ENCODE measurements at places on chromosomes 7 and 10. TPM values are rescaled to one million over a fixed set of nuclear protein-coding genes. Genes with fewer than 3 reads are reported as not detected.

- no peak overlapping the region for H3K27ac ChIP-seq
- no peaks in the 10 kb centered on the region for H3K27me3 ChIP-seq
- H3K4me1 ChIP-seq: no peaks in the 10 kb centered on the region
- H3K36me3 ChIP-seq: no peaks in the 10 kb centered on the region
- DNase-seq: no peak
- H3K4me3 ChIP-seq: peak overlapping the region; percentile 12
Observed at GRCh38 chr10:132332433-132332754, 401 bp downstream of the LRRC27 start.

The NME8 gene
- total RNA-seq: 2.0 TPM

The MYL7 gene
- total RNA-seq: not detected

The SGCE gene
- total RNA-seq: 84.7 TPM

GRCh38 chr10:68899186-68899745 lies 1.8 kb upstream of the DDX50 start:
- H3K27me3 ChIP-seq: no peaks in the 10 kb centered on the region
- no peak overlapping the region for H3K27ac ChIP-seq
- no peaks in the 10 kb centered on the region for H3K4me1 ChIP-seq
- no peak for DNase-seq

DNA sequence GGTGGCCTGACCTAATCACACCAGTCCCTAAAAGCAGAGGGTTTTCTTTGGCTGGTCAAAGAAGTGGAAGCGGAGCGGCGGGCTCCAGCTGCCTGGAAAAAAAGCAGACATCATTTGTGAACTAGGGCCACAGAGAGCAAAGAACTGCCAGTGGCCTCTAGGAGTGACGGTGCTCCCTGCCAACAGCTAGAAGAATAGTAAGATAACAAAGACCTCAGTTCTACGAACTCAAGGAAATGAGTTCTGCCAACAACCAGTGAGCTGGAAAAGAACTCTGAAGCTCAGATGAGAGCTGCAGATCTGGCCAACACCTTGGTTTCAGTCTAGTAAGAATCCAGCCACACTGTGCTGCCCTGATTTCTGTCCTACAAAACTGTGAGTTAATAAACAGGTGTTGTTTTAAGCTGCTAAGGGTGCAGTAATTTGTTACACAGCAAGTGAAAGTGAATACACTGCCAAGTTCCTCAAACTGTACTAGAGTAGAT lies 178.0 kb downstream of the SRPK2 start:
- no peaks in the 10 kb centered on the region for H3K27me3 ChIP-seq
- H3K4me1 ChIP-seq: no peaks in the 10 kb centered on the region
- H3K4me3 ChIP-seq: no peak overlapping the region
- no peak overlapping the region for H3K27ac ChIP-seq
- no peak for DNase-seq

The TLL2 gene
- total RNA-seq: 0.36 TPM

The WEE2 gene
- total RNA-seq: 0.12 TPM

The TLX1 gene
- total RNA-seq: not detected

- no peaks in the 10 kb centered on the region for H3K36me3 ChIP-seq
- no peaks in the 10 kb centered on the region for H3K4me1 ChIP-seq
- H3K4me3 ChIP-seq: peak overlapping the region; percentile 86
- DNase-seq: peak; percentile 53
- H3K27me3 ChIP-seq: no peaks in the 10 kb centered on the region
- H3K27ac ChIP-seq: no peak overlapping the region
Observed at GRCh38 chr10:34813626-34814222, 1.4 kb downstream of the PARD3 start.

GRCh38 chr10:117782276-117782675 lies 239.7 kb downstream of the EMX2 start:
- H3K27ac ChIP-seq: no peak overlapping the region
- no peaks in the 10 kb centered on the region for H3K4me1 ChIP-seq
- H3K36me3 ChIP-seq: no peaks in the 10 kb centered on the region

The ANKRD7 gene
- total RNA-seq: 0.65 TPM

- H3K4me1 ChIP-seq: no peaks in the 10 kb centered on the region
- no peaks in the 10 kb centered on the region for H3K36me3 ChIP-seq
- no peak overlapping the region for H3K4me3 ChIP-seq
- no peaks in the 10 kb centered on the region for H3K27me3 ChIP-seq
Observed at GRCh38 chr10:1029838-1030237, 4.2 kb upstream of the IDI2 start.

The GBX1 gene
- not detected for total RNA-seq

DNA sequence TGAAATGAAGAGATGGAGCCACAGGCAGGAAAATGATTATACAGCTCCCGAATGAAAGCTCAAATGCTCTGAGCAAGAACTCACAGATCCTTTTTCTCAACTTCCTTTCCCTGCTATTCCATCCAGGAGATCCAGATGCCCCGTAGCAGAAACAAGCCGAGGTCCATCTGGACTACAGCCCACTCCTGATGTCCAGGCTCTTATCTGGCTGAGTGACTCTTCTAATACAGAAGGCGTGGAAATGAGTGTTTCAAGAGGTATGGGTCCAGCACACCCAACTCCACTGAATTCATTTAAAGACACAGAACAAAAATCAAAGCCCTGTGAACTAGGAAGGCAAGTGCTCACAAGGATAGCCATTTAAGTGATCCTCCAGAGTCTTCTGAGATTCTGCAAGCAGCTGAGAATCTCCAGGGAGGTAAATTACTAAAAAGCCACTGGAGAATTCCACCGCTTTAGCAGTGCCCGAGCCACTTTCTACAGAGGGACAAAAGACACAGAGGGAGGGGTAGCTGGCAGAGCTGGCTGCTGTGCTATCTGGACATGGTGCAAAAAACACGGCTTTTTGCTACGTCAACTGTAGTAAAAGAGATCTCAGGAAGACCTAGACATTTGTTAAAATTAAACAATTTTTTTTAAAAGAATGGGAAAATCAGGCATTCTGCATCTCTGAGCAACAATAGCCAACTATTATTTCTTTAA lies 24.5 kb downstream of the FAM171A1 start:
- no peak overlapping the region for H3K4me3 ChIP-seq
- DNase-seq: no peak
- H3K27me3 ChIP-seq: no peaks in the 10 kb centered on the region

The GCC1 gene
- total RNA-seq: 13.6 TPM

DNA sequence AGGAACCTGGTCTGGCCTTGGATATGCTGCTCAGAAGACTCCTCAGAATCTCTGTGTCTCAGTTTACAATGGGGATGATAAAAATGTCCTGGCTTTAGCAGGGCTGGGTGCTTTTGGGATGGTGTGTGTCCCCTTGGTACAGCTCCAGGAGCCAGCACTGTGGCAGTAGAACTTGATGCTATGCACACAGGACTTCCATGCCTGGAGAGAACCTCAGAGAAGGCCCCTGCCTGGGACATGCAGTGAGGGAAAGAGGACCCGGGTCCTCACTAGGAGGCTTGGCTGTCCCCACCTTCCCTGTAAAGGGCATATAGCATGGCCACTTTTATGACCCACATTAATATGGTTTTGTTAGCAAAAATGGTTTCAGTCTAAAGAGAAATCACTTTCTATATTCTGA lies 100.5 kb downstream of the GLRX3 start:
- no peaks in the 10 kb centered on the region for H3K36me3 ChIP-seq
- no peak overlapping the region for H3K4me3 ChIP-seq
- DNase-seq: no peak
- H3K4me1 ChIP-seq: no peaks in the 10 kb centered on the region
- no peak overlapping the region for H3K27ac ChIP-seq

- no peaks in the 10 kb centered on the region for H3K27me3 ChIP-seq
- H3K4me3 ChIP-seq: no peak overlapping the region
- H3K36me3 ChIP-seq: no peaks in the 10 kb centered on the region
Observed at GRCh38 chr10:129939416-129940275, 24.4 kb downstream of the EBF3 start.

The AFAP1L2 gene
- 19.3 TPM for total RNA-seq
